ENCODE measurements at places on chromosomes 11 and 22.

DNA sequence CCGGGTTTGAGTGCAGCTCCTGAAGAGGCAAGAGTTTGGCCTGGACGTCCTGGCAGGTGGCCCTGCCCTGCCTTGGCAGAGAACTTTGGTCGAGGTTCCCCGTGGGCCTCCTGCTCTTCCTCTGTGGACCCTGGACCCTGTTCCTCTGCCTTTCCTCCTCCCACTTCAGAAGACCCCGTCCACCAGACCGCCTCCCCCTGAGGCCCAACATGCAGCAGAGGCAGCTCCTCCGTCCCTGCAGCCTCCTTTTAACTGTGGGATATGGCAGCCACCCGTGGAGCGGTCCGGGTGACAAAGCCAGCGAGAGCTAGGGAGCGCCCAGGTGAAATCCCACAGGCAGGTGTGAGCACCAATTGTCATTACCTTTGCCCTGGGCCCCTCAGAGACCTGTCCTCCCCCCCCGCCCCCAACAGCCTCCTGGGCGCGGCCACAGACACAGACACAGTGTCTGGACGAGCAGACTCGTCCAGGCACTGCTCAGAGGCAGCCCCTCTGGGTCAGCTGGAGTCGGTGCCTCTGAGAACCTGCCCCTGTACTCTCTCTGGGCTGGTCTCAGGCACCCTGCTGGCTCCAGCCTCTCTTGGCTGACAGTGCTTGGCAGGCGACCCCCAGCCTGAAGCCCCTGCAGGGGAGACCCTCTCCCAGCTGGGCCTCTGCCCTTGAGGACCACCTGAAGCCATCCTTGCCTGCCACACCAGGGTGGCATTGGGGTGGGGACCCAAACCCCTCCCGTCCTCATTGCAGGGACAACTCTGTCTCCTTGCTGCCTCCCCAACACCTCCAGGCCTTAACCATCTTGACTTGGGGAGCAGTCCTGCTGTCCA, 4.1 kb upstream of the PTDSS2 start:
- no peak for DNase-seq

DNA sequence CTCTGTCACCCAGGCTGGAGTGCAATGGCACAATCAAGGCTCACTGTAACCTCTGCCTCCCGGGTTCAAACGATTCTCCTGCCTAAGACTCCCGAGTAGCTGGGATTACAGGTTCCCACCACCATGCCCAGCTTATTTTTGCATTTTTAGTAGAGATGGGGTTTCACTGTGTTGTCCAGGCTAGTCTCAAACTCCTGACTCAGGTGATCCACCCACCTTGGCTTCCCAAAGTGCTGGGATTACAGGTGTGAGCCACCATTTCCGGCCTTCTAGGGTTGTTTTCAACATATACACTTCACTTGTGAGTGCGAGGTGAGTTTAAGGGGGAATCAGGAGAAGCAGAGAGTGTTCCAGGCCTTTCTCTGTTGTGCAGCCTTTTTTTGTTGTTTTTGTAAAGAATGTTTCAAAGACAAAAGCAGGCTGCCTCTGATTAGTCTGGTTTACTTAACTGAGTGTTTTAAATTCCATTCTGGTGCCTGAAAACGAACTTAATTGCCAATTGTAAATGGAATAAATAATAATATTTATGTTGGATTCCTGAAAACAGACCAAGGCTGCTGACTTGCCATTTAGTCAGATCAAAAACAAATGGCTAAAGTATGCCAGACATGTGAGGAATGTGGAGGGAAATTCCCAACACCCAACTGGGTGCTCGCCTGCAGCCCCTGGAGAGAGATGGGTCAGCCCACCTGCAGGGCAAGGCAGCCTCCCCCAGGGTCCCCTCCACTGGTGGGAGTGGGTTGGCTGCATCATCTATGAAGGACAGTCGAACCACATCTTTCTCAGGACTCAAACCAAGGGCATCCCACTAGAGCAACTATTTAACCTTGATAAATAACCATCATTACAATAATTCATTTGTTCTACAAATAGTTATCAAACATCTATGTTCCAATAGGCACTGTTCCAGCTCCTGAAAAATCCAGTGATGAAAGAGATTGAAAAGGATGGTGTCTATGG, 4.6 kb upstream of the RANGAP1 start:
- DNase-seq: peak; percentile 76

GRCh38 chr11:71342951-71343827, 90.8 kb upstream of the SHANK2 start:
- no peak for DNase-seq

GRCh38 chr11:75815345-75816168, 547 bp downstream of the UVRAG start:
- peak; percentile 23 for DNase-seq

- no peak for DNase-seq
Observed at GRCh38 chr11:22199243-22199642, 6.4 kb downstream of the ANO5 start.

DNA sequence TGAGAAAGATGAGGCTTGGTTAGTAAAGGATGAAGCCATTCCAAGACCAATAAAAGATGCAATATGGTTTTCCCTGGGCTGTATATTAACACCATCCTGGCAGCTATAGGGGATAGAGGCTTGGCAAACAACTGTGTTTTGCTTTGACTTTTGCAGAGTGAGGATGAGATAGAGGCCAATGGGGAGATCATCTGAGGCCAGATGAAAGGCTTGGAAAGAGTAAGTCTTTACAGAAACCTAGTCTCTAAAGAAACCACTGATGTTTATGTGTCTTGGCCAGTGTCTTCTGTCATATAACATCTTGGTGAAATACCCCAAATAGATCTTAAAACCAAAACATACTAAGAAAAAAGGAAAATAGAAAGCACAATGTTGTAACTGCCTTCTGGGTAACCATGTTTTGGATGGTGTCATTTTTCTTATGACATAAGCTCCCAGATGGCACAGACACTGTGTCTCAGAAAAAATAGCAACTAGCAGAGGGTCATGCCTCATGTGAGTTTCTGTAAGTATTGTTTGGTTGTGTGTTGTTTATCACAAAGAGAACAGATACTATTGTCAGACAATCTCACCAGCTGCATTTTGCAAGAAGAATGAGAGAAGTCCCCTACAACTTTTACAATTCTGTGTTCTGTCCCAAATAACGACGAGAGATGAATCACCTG, 305.4 kb downstream of the ST3GAL4 start:
- no peak for DNase-seq

DNA sequence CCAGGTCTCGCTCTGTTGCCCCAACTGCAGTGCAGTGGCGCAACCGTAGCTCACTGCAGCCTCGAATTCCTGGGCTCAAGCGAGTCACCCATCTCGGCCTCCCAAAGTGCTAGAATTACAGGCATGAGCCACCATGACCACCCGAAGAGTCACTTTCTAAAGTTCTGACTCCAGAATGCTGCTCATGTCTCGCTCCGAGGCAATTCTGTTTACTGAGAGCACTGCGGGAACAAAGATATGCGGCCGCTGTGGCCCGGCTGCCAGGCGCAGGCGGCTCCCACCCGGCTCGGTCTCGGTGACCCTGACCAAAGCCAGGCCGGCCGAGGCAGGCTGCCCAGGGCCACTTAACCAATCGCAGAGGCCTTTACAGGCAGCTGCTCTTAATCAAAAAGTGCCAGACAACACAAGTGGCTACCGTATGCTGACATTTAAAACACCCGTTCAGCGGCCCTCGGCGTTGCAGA, 78.7 kb downstream of the PHF21B start:
- peak; percentile 31 for DNase-seq

GRCh38 chr11:65260756-65261590, 789 bp upstream of the POLA2 start:
- no peak for DNase-seq

- no peak for DNase-seq
Observed at GRCh38 chr22:35257002-35257320, 332 bp upstream of the HMGXB4 start.

DNA sequence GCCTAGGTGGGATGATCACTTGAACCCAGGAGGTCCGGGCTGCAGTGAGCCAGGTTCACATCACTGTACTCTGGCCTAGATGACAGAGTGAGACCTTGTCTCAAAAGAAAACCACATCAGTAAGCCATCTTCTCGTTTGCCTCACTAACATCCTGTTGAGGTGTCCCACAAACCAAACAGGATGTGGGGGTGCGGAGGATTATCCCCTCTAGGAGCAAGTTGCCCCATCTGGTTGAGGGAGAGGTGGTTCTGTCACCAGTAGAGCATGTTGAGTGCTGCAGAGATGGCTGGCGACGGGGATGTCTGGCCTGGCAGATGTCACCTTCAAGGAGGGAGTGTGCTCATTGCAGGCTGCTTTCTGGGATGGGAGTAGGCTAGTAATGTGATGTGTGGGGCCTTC, 72.4 kb downstream of the ZNRF3 start:
- DNase-seq: peak; percentile 18

- DNase-seq: no peak
Observed at GRCh38 chr22:33386270-33386669, 328.1 kb upstream of the SYN3 start.

DNA sequence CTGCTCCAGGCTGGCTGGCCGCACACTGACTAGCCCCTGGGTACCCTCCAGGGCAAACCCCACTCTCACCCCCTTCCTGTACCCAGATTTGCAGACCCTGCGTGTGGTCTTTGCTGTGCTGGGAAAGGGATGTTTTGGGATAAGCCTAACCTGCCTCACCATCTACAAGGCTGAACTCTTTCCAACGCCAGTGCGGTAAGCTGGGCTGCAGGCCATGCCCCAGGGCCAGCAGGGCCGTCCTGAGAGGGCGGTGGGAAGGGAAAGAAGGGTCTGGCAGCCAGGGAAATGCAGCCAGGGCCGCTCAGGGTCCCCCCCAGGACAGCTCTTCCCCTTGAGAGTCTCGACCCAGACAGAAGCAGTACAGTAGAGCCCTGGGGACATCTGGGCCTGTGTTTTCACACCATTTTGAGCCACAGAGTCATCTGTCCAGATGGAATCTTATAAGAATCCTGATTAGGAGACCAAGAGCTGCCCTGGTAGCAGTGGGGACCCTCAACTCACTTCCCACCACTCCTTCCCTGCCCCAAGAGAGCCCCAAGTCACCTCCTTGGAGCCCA, 22.4 kb upstream of the SLC22A12 start:
- no peak for DNase-seq
